ENCODE measurements at places on chromosomes 4 and X.

GRCh38 chr4:183411291-183411861 lies 33.1 kb upstream of the CDKN2AIP start:
- DNase-seq = no peak

GRCh38 chr4:189035091-189035490 lies 895.9 kb downstream of the TRIML1 start:
- no peak for DNase-seq

GRCh38 chr4:143721317-143721716 lies 20.8 kb upstream of the FREM3 start:
- DNase-seq = no peak

DNA sequence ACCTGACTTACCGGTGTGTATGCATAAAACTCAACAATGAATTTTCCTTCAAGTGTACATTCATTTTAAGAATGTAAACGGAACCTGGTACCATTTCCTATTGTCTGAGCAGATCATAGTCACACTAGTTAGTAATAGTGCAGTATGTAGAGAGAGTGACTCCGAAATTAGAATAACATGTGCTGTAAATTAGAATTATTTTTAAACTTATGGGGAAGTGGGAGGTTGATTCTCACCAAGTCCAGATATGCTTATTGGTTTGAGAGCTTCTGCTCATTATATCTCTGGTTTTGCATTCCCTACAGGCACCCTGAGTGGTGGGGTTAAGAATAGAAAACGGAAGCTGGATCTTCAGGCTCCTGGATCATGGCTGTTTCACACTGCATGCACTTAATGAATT lies 39.6 kb downstream of the KLF3 start:
- no peak for DNase-seq

All from SW 1271 (cell line).